Midbrain (tissue), 1 donor: ENCODE measurements at places on chromosomes 3 and 15.

DNA sequence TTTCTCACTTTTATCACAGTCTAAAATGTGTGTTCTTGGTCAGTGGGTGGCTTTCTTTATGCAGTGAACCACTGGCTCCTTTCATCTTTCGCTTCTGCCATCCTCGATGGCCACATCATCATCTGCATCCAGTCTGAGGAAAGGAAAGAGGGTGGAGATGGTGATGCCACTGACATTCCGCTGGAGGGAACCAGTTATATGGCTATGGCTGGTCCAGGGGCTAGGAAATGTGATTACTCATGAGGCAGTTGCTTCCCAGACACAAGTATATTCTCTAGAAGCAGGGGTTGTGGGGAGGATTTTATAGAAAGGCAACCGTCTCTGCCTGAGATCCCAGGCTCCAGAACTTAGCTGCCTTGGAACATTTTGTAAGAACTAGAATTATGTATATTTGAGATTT is 246.7 kb upstream of the AZI2 start:
- no peak for DNase-seq

DNA sequence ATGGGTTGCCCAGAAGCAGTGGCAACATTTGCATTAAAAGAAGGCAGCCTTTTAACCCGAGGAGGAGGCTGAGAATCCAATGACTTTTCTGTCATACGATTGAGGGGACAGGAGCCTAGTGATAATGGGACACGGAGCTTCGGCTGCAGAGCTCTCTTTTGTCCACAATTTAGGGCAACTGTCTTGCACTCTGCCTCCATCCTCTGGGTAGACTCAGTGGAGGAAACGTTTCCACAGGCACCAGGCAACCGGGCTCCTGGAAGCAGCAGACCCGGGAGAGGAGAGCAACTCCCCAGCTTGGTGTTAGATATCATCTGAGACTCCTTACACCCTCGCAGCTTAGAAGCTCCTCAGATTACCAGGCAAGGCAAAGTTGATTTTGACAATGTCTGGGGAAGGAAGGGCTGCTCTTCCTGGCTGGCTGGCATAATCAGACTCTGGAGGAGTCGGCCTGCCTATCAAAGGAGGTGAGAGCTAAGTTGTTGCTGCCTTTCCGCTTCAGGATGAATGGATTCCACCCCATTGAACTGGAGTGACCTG is 43.5 kb upstream of the RNU6-1 start:
- DNase-seq: no peak

DNA sequence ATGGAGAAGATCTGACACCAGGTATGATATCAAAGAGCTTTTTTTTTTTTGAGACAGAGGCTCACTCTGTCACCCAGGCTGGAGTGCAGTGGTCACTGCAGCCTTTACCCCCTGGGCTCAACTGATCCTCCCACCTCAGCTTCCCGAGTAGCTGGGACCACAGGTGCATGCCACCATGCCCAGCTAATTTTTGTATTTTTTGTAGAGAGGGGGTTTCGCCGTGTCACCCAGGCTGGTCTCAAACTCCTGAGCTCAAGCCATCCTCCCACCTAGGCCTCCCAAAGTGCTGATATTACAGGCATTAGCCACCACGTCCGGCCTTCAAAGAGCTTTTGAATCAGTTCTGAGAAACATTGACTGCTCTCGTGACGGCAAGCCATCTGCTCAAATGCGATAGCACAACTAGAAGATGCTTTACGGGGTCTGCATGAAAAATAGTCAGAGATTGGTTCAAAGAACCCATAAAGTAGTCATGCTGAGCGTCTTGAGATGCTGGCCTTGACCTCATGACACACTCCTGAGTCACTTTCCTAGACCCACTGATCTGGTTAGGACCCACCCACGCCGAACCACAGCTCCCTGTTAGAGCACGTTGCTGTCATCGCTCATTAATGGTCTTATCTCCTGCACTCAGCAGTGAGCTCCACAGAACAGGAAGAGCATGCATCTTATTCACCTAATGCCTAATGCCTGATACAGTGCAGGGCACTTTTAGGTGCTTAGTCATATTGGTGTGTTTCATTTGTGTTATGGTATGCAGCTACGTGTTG is 57.0 kb upstream of the NR2F2 start:
- DNase-seq: no peak

DNA sequence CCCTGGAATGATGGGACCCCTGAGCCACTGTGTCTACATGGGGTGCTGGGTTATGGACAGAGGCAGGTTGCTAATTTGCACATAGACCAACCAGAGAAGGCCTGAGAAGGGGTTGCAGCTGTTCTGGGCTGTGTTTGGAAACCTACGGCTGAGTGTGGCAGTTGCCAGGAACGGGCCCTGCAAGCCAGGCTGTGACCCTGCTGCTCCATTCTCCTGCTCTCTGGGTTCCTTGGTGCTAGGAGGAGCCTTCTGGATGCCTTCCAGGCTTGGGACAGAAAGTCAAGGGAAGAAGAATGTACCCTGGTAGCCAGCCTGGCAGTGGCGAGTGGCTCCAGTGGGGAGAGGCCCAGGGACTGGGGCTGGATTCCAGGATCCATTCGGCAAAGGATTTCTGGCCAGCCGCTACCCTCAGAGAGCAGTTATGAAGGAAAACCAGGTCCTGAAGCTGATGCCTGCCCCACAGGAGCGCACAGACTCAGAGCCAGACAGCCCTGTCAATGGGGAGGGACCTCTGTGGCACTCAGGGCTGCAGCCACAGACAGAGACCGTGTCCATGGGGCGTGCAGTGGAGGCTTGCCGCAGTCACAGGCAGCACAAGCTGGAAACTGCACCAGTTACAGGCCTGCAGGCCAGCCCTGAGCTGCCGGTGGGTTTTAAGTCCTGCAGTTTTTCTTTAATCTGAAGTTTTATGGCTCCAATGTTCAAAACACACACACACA is 55.1 kb upstream of the ACAD9 start:
- no peak for DNase-seq

- no peak for DNase-seq
Measured at GRCh38 chr3:189204167-189204866, 32.5 kb downstream of the TPRG1 start.

GRCh38 chr3:54668236-54668635 is 259.6 kb downstream of the LRTM1 start:
- DNase-seq: no peak

DNA sequence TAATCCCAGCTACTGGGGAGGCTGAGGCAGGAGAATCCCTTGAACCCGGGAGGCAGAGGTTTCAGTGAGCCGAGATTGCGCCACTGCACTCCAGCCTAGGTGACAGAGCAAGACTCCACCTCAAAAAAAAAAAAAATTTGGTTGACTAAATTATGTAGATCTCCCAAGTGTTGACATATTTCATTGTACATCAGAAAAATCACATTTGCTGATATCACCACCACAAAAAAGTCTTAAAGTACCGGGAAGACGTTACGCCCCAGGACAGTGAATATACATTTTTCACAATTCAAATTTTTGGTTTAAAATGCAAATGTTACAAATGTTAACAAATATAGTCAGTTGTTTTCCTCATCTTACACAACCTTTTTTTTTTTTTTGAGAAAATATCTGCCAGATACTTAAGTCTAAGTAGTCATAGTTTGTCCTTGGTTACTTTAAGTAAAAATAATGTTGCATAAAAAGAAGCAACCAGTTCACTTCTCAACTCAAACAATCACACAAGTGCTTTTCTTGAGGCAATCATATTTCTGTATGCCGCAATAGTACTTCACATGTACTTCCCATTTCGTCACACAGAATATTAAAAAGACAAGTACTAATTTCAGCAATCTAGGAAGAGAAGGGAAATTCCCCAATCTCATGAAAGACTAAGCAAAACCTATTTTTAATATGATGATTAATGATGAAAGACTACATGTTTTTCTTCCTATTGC is 41.0 kb upstream of the TCF12 start:
- no peak for DNase-seq

DNA sequence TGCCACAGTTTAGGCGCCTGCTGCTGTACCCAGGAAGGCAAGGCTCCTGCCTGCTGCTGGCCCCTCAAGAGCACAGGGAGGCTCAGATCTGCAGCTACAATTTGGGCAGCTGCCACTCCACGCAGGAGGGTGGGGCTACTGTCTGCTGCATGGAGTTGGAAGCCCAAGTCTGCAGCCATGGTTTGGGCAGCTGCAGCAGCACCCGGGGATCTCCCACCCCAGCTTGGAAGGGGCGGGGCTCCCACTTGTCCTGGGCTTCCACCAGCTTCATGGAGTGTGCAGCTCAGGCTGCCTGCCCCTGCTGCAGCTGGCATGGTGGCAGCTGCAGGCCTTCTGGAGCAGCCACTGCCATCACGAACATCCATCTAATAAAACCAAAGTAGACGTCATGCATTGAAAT is 512.9 kb downstream of the PYDC2 start:
- DNase-seq: no peak

GRCh38 chr3:99473321-99473751 is 165.1 kb upstream of the COL8A1 start:
- DNase-seq: no peak

GRCh38 chr3:852033-852432 is 240.8 kb upstream of the CNTN6 start:
- no peak for DNase-seq

DNA sequence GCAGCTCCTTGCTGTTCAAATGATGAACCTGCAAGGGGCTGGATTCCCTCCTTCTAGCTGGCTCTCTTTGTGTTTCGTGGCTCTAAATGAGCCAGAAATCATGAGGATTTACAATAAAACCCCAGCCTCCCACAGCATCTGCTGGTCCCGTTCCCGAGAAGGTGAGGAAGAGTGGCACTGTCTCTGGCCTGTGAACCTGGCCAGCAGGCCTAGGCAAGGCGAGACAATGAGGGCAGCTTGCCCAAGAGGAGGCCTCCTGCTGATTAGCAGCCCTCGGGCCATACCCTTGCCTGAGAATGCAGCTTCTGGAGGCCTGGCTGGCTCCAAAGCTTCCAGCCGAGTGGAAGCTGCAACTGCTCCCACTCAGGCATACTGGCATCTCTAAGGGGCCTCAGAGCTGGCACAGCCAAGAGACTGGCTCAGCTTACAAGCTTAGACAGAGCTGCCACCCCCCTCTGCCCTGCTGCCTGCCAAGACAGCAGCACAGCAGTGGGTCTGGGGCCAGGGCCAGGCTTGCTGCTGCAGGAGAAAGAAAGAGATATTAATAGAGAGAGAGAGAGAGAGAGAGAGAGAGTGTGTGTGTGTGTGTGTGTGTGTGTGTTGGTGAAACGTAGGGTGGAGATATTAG is 76.5 kb downstream of the HMG20A start:
- DNase-seq: peak; percentile 87

- DNase-seq: no peak
Measured at GRCh38 chr3:46472736-46473135, 8.0 kb upstream of the LTF start.

DNA sequence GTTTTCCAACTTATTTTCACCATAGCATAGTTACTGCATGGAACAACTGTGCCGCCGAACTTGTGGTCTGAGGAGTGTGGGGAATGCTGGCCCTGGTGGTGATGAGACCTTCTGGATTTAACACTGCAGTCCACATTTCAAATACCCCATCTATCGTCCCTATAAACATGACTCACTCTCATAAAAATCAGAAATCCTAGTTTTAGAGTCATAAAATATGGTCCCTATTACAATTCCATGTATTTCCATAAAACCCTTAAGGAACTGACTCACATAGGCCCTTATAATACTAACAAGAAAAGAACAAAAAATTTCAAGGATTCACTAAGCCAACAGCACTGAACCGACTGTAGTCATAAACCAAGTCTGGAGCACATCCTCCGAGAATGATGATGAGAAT is 147.2 kb downstream of the FOXP1 start:
- DNase-seq: no peak

GRCh38 chr15:79365765-79366164 is 54.9 kb downstream of the TMED3 start:
- DNase-seq: no peak

GRCh38 chr15:73321496-73322450 is 47.0 kb downstream of the HCN4 start:
- no peak for DNase-seq

DNA sequence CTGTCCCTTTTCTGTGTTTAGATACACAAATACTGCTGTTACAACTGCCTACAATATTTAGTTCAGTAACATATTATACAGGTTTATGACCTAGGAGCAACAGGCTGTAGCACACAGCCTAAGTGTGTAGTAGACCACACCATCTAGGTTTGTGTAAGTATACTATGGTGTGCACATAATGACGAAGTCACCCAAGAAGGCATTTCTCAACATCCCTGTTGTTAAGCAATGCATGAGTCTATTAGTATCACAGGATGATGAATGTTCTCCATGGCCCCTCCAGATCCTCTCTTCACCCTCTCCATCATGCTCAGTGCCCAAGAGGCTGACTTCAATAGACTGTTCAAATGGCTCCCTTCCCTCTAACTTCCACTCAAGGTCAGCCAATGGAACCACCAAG is 14.6 kb upstream of the SEC62 start:
- no peak for DNase-seq

DNA sequence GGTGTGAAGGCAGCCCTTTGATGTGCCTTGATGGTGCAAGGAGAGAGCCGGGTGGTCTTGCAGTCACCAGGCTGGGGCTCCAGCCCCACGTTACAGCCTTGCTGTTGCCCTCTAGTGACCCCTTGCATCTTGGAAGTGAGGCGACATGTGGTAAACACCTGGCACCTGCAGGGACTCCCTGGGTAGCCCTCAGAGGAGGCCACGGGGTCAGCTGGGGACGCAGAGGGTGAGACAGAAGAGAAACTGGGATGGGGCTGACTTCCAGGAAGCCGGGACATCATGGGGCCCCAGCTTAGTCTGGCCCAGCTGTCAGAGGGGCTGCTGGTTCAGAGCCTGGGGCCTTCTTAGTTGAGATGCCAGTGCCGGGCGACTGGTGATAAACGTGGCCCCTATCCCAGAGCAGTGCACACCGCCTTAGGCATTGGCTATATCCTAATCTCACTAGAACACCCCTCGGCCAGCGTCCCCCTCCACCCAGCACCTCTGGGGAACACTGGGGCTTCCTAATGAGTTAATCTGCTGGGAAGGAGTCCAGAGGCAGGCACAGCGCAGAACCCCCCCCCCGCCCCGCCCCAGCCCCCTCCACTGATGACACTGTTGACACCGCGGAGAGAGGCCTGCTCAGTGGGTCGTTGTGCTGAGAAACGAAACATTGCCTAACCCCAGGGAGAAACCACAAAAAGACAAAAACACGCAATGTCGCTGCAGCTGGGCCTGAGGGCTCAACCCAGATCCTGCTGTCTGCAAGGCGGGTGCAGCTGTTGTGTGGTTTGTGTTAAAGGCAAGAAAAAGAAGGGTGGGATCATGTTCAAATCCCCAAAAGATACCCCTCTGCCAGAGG is 60.5 kb upstream of the KLF13 start:
- DNase-seq: no peak

- DNase-seq: no peak
Measured at GRCh38 chr3:54322354-54322753, 200.0 kb downstream of the CACNA2D3 start.

- DNase-seq: no peak
Measured at GRCh38 chr3:10982782-10983181, 9.8 kb upstream of the SLC6A1 start.

DNA sequence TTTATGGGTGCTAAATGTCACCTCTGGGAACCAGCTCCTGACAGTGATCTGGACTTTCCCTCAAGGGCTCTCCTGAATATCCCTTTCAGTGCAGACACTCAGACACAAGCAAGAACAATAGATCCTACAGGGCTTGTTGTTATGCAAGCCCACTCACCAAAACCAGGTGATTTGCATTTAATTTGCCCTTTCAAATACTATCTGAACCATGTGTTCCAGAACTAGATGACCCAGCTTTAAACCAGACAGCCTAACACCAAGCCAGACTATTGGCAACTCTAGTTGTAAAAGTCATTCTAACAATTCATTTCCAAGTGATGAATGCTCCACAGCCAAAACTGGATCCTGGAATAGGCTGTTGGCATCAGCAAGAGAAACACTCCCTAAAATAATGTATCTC is 5.6 kb upstream of the ATP8B4 start:
- no peak for DNase-seq
